HEK293T (cell line): ENCODE measurements at places on chromosomes 16 and 17.

GRCh38 chr17:40298726-40299125, 10.3 kb upstream of the RARA start:
- no peak for DNase-seq

GRCh38 chr17:46139432-46140210, 53.6 kb downstream of the KANSL1 start:
- no peak for DNase-seq

GRCh38 chr16:61382435-61382834, 653.8 kb downstream of the CDH8 start:
- DNase-seq = no peak

GRCh38 chr16:22633280-22633679, 122.6 kb downstream of the NPIPB5 start:
- DNase-seq = no peak

GRCh38 chr16:58513874-58514273, 1.4 kb upstream of the SETD6 start:
- DNase-seq = no peak

- no peak for DNase-seq
Measured at GRCh38 chr17:78862073-78863023, 21.7 kb upstream of the USP36 start.

GRCh38 chr17:82247856-82248671, 19.2 kb downstream of the SLC16A3 start:
- no peak for DNase-seq

DNA sequence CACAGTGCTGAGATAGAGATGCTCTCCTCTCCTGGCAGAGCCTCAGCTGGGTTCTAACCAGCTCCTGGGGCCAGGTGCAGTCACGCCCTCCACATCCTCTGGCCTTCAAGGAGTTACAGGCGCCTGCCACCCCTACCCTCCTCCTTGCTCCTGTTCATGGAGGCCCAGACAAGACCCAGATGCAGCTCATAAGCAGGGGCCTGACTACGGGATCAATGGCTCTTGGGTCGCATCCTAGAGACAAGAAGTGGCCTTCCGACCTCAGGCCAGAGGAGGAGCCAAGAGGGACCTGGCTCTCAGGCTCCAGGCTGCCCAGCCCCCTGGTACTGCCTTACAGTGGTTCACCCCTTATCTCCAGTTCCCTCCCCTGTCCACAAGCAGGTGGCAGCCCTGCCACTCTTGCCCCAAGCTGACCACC, 23.0 kb downstream of the ARHGAP27 start:
- DNase-seq = no peak

GRCh38 chr17:2264067-2264860, 39.3 kb downstream of the SMG6 start:
- DNase-seq = no peak

- DNase-seq = no peak
Measured at GRCh38 chr17:1374431-1375177, 25.4 kb downstream of the YWHAE start.

- peak; percentile 91 for DNase-seq
Measured at GRCh38 chr17:19744922-19745757, 3.0 kb downstream of the ALDH3A1 start.

GRCh38 chr16:77922228-77922754, 100.1 kb upstream of the CLEC3A start:
- DNase-seq = no peak

- no peak for DNase-seq
Measured at GRCh38 chr17:20032636-20033035, 23.5 kb downstream of the SPECC1 start.

- DNase-seq = no peak
Measured at GRCh38 chr17:20934288-20934687, 108.5 kb downstream of the USP22 start.

- no peak for DNase-seq
Measured at GRCh38 chr16:14378689-14379467, 251.2 kb downstream of the PARN start.

- no peak for DNase-seq
Measured at GRCh38 chr17:53629188-53629587, 193.5 kb upstream of the KIF2B start.

- no peak for DNase-seq
Measured at GRCh38 chr16:1101133-1101532, 5.1 kb upstream of the C1QTNF8 start.

GRCh38 chr17:54124456-54124855, 301.7 kb downstream of the KIF2B start:
- DNase-seq = no peak

DNA sequence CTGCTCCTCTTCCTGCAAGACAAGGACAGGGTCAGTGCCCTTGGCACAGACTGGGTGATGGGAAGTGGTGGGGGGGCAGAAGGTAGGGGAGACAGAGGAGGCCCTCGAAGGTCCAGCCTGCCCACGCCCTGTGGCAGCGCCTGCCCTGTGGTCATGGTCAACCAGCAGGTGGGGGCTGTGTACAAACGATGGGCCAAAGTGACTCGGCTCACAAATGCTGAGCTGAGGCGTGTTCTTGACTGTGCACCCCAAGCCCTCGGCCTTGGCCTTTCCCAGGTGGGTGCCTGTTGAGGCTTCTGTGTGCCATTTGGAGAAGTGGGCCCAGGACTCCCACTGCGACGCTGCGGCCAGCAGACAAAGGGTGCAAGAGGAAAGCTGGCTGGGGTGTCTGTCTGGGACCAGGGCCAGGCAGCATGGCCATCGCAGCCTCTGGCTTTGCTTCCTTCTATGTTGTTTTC, 22.6 kb downstream of the MXRA7 start:
- DNase-seq = no peak

GRCh38 chr17:7016418-7016817, 4.0 kb downstream of the RNASEK start:
- no peak for DNase-seq

DNA sequence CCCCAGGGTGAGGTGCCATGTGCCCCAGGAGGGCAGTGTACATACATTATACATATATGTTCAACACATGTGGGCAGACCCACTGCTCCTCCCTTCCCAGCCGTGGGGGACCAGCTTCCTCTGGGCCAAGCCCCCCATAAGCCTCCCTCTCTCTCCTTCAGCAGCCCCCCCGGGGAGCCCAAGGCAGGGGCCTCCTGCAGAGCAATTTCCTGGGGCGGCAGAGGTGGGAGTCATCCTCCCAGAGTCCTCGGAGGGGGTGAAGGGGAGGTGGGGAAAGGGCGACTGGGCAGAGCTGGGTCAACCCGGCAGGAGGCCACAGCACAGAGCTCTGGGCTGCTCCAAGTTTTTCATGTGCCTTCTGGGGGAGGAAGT, 235.1 kb downstream of the ZNF423 start:
- DNase-seq = no peak

GRCh38 chr16:12439399-12440227, 364.1 kb downstream of the CPPED1 start:
- no peak for DNase-seq

DNA sequence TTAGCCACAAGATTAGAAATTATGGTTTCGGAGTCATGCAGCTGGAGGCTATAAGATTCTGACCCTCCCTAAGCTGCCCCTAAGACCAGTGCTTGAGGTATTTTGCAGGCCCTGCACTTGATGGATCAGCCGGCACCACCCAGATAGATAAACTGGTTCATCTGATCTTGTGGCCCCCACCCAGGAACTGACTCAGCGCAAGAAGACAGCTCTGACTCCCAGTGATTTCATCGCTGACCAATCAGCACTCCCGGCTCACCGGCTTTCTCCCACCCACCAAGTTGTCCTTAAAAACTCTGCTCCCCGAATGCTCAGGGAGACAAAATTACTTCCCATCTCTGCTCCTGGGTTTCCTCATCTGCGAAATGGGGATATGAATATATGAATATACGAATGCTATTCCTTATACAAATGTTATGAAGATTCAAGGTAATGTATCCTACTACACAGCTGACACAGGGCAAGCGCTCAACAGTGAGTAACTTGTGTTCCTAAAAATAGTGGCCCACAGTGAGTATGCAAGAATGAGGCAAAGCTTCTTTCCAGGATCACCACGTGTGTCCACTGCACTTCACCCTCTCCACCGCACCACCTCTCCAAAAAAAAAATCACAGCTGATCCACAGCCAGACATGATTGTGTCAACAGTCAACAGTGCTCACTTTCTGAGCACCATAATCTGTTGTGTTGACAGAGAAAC, 33.3 kb upstream of the C16orf82 start:
- no peak for DNase-seq

DNA sequence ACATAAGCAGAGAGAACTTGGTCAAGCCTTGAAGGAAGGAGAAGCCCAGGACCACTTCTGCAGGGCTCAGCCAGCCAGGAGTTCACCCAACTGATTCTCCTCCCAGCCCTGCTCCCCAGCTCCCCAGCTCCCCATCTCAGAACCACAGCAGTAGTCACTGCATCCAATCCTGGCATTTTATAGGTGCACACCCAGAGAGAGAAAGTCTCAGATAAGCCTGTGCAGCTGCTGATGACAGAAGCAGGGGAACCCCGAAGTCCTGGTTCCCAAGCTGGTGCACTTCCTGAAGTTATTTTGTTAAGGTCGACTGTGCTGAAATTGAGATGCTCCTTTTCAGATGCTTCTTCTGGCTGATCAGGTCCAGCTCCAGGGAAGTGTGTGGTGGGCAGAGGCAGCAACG, 6.6 kb downstream of the RNF112 start:
- DNase-seq = no peak

GRCh38 chr16:22007509-22008214, at the start of gene MOSMO:
MOSMO (plus strand) TSS chr16:22008111; CDS start chr16:22008302, 191 bp downstream.
- DNase-seq = peak; percentile 71

GRCh38 chr16:27355610-27356009, 41.8 kb downstream of the IL4R start:
- peak; percentile 48 for DNase-seq

- DNase-seq = peak; percentile 30
Measured at GRCh38 chr16:75621170-75621477, 2.0 kb downstream of the ADAT1 start.

DNA sequence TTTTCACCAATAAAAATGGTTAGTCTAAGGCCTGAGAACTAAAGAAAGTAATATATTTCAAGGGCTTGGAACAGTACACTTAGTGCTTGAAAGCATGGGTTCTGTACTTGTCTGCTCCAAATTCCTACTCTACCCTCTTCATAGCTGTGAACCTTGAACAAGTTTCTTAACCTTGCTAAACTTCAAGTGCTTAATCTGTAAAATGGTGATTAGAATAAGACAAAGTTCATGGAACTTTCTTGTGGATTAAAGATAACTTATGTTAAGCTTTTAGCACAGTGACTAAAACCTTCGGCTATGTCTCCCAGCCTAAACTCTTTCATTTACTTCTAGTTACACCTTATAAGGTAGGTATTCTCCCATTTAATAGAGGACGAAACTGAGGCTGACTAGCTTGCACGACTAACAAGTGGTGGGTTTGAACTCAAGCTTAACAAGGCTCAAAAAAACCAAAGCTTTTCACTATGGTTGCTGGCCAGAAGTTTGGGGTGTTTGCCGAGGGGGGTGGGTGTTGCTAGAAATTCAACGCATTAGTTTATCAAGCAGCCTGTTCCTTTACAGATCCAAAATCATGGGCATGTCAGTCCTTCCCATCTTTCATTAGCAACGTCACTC, 28.8 kb downstream of the CDRT4 start:
- no peak for DNase-seq

DNA sequence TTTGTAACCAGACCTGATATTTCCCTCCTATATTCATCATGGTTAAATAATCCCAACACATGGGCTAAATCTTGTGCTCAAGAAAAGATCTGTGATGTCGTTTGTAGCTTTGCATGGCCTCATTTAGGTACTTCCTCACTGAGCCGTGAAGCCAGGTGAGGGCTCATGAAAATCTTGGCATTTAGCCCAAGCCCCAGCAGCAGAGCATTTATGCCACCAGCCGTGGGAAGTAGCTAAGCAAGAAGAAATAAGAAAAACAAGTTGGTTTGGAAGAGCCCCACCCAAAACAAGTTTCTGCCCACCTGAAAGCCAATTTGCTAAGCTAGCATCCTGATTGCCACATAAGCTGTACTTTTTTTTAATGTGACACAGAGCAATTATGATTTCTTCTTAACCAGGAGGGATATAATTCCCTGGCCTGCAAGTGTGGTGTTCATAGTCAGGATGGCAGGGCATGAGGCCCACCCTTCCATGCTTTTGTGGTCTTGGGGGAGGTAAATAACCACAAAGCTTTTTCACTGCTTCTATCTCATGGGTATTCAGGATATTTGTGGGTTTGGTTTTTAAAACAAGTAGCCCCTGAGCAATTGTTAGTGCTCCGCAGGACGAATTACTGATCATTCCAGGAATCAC, 10.5 kb downstream of the TMIGD1 start:
- DNase-seq = no peak

DNA sequence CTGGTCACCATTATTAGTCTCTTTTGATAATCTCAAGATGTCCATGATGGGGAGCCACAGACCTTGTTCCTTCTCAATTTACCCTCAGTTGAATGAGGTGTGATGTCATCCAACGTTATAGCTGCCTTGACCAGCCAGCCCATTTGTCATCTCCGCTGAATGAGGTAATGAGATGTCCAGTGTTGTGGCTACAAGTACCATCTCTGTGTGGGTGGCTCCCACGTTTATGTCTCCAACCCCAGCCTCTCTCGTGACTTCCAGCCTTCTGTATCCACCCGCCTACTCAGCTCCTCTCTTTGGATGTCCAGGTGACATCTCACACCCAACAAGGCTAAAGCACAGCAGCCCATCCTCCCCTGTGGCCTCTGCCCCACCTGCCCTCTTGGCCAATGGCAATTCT, 18.2 kb downstream of the DNAH17 start:
- DNase-seq = no peak

- DNase-seq = no peak
Measured at GRCh38 chr17:5120036-5120435, 4.2 kb downstream of the USP6 start.

GRCh38 chr17:59427425-59427921, 96.0 kb downstream of the YPEL2 start:
- DNase-seq = no peak

GRCh38 chr17:75549246-75550138, 24.0 kb downstream of the LLGL2 start:
- peak; percentile 58 for DNase-seq

GRCh38 chr16:64174327-64174726, 947.5 kb downstream of the CDH11 start:
- DNase-seq = no peak

- no peak for DNase-seq
Measured at GRCh38 chr17:49630113-49630900, 47.6 kb downstream of the SPOP start.

DNA sequence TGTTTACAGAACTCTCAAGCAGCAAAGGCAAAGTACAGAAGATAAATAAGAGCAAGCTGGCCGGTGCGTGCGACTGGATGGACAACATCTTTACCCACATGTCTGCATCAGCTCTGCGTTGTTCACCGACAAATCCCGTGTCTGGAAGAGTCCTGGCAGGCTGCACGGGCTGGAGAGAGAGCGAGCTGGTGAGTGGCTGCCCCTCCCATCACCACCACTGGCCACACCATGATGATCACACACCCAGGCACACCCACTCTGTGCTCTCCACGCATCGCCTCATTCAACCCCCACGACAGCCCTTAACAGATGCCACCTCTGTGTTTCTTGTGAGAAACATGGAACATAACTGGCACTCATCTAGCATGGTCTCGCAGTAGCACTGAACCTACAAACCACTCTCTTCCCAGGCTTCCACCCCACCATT, 59.2 kb downstream of the ANKRD11 start:
- no peak for DNase-seq

DNA sequence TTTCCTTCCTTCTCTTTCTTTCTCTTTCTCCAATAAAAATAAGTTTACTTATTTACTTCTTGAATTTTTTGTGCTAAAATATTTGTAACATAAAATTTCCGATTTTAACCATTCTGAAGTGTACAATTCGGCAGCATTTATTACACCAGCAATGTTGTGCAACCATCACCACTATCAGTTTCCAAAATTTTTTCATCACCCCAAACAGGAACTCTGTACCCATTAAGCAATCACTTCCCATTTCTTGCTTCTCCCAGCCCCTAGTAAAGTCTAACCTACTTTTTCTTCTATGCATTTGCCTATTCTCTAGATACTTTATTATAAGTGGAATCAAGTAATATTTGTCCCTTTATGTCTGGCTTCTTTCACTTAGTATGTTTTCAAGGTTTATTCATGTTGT, 2.5 kb upstream of the HP start:
- DNase-seq = no peak
